Activated effector memory CD4-positive, alpha-beta T cell treated with Interleukin-2 at 50 U/mL for 16 hours (primary cell): ENCODE measurements at places on chromosomes 2 and 18.

DNA sequence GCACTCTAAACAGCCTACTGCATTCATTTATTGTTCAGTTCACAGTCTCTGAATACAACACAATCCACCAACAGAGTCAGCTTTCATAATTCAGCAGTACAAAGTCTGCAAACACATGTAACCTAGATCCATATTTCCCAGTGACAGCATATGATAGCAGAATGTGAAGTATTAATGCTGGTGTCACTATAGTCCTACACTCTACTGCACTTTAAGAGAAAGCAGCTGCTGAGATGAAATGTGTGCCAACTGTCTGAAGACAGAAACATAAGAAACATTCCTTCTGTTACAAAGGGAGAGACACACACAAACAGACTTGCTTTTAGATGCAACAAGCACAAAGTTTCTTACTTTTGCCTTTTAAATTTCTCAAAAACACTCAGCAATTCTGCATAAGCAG lies 441.8 kb downstream of the ZEB2 start:
- DNase-seq = no peak

- DNase-seq = peak; percentile 10
Observed at GRCh38 chr2:36356298-36356989, 866 bp downstream of the CRIM1 start.

DNA sequence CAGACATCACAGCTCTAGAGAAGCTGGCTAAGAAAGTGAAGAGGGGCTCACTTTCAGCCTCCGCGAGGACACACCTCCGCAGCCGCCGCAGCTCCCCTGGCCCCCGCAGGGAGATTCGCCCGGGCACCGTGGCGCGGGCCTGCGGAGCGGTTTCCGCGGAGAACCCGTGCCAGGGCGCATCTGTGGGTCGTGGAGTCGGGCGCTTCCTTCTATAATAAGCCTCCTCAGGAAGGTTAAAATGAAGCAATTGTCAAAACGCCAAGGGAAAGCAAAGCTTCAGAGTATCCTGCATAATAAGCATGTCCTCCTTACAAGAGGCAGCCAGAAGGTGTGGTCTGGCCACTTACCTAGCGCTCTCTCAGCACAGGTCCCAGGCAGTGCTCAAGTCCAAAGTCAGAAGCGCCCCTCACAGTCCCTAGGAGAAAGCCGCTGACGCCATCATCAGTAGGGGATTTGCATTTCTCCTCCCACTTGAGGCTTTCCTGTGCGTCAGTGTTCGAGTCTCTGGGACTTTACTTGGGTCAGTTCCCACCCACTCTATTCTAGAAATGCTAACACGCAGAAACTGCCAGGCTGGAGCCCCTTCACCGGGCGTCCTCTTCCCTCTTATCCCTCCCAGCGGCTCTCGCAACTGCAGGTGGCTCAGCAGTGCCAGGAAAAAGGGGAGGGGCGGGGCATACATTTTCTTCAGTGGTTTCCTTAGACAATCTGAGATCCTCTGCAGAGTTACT lies at the start of gene STAT4:
Gene STAT4 (minus strand): TSS at position 395 of the 731 bp plus-strand sequence. CDS start 2,791 bp downstream, outside the sequence.
- peak; percentile 68 for DNase-seq

DNA sequence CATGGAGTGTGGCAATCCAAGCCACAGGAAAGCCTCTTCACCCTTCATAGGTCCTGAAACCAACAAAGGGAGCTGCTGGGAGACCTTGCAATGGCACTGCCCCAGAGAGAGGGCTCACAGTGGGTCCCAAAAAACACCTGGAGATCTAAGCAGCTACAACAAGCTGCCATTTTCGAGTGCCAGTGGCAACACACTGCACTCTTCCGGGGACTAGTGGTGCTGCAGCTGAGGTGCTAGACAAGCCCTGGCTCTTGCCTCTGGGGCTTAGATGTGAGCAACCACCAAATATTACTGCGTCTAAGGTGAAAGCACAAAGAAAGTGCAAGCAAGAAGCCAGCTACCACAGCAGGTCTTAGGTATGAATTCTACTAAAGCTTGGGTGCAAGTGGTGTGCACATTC lies 192.9 kb downstream of the NOL4 start:
- no peak for DNase-seq

DNA sequence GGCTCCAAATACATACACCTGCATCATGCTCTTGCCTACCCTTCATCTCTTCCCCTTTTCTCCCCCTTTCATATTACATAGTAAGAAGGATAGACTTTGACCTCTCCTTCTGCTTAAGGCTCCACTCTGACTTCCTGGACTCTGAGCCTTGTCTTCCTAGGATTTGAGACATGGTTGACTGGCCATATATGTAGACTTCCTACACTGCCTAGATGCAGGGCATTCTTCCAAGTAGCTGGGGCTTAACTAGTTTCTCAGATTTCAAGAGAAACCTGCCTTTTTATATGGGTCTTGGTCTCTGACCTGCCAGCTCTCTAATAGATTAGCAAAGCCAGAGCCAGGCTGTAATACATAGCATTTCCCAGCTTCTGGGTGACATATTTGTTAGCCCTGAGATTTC lies 35.4 kb upstream of the CYP26B1 start:
- DNase-seq = no peak

DNA sequence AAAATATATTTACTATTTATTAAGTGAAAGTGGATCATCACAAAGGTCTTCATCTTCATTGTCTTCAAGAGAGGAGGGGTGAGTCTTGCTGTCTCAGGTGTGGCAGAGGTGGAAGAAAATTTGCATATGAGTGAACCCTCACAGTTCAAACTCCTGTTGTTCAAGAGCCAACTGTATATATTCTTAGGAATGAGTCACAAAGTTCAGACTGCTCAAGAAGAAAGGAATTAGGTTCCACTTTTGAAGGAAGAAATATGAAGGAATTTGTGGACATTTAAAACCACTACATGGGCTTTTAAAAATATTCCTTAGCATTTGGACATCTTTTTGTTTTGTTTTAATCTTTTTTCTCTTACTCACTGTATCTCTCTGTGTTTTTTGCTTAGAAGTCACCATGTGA lies 212.6 kb downstream of the INSIG2 start:
- DNase-seq = no peak

DNA sequence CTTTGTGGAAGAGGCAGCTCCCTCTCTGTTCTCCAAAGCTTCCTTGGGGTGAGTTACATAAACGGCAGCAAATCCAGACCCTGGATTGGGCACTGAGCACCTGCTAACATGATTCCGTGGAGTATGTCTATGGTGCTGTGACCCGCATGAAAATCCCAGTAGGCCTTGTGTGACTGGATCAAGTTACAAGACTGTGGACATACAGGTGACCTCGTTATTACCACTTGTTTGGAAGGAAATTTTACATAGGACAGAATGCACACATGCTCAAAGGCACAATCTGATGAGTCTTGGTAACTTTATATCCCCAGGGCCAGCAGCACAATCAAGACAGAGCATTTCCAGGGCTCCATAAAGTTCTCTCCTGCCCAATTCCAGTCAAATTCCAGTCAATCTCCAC lies 120.2 kb upstream of the OTOS start:
- no peak for DNase-seq

GRCh38 chr2:61423714-61424113 lies 47.2 kb downstream of the USP34 start:
- DNase-seq = no peak

GRCh38 chr2:56202381-56203121 lies 18.8 kb downstream of the CCDC85A start:
- DNase-seq = no peak
